Fibroblast of mammary gland (primary cell): ENCODE measurements at places on chromosomes 3 and 15.

GRCh38 chr3:129323651-129324294 lies 45.1 kb downstream of the HMCES start:
- DNase-seq: no peak

GRCh38 chr3:117565777-117566176 lies 856.2 kb downstream of the TUSC7 start:
- DNase-seq: no peak

- DNase-seq: no peak
These were observed 11.0 kb downstream of the TRAT1 start for GRCh38 chr3:108833611-108834010.

DNA sequence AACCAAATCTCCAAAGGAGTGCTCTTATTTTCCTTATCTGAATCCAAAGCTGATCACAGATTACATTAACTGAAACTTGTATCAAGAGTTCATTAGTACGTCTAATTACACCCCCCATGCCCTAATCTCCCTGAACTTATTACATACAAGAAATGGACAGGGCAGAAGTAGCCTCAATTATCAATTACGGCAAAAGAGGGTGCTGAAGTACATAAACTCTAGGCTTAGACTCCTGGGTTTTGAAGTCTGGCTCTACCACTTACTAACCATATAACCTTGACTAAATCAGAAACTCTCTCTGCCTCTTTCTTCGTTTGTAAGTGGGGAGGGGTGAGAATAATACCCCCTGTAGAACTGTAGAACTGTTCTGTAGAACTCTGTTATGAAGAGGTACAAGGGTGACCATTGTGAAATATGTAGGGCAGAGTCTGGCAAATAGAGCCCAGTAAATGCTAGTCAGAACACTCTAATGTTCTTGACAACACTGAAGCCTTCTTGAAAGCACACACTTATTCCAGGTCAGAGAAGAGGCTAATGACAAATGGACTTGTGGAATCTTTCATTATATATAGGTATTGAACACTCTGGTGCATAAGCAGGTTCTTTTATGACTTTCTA lies 19.6 kb upstream of the OR5K4 start:
- DNase-seq: peak; percentile 61

- DNase-seq: no peak
These were observed 2.1 kb downstream of the SFMBT1 start for GRCh38 chr3:53043738-53044137.

- peak; percentile 85 for DNase-seq
These were observed 7.2 kb upstream of the STAC start for GRCh38 chr3:36373084-36373483.

DNA sequence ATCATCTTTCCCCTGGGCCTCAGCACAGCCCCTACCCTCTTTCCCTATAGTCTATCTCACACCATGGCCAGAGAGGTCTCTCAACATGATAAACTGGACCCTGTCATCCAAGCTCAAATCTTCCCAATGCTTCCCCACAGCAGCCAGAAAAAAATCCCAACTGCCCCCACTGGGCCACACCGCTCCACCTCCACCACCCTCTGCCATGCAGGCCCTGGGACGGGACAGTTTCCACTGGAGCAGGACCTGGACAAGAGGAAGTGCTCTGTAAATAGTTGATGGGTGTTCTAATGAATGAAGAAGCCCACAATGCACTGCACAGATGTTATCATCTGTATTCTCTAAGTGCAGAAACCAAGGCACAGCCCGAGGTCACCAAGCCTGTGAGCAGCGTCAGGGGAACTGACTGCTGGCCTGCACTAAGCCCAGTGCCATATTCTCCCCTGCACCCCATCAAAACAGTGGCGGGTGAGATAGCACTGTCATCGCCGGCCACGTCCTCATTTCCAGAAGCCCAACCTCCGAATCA lies 161.1 kb downstream of the NUP210 start:
- no peak for DNase-seq

GRCh38 chr3:192830291-192831110 lies 87.2 kb downstream of the MB21D2 start:
- no peak for DNase-seq

- peak; percentile 84 for DNase-seq
These were observed 23.5 kb downstream of the MAGEF1 start for GRCh38 chr3:184688251-184688881.

DNA sequence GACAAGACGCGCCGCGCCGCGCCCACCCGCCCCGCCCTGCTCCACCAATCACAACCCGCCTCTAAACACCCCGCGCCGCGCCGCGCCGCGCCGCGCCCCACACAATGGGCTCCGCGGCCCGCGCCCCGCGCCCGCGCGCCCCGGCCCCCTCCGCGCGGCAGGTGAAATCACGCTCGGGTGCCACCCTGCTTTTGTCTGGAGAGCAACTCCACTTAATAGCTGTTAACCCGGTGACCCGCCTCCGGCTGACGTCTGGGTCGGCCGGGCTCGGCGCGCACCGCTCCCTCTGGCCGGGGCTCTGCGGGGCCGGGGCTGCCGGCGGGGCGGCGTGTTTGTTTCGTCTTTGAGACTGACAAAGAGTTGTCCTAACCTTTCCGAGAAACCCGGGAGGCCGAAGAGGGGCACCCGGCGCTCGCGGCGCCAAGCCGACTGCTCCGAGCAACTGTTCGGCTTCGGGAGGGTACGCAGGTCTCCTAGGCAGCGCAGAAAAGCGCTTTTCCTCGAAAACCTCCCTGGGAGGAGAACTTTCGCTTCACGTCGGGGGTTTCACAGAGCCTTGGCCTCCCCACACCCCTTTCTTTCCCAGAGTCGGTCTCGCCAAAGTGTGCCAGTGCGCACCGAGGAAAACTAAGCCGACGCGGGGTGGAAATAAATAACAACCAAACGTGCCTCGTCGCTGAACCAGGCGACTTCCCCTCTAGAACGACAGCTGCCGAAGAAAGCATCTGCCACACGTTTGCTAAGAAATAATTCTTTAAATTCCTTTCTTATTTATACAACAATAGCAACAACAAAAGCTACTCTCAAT lies 518.4 kb downstream of the FOXP1 start:
- peak; percentile 40 for DNase-seq

- no peak for DNase-seq
These were observed 48.5 kb upstream of the BCHE start for GRCh38 chr3:165885558-165886270.

DNA sequence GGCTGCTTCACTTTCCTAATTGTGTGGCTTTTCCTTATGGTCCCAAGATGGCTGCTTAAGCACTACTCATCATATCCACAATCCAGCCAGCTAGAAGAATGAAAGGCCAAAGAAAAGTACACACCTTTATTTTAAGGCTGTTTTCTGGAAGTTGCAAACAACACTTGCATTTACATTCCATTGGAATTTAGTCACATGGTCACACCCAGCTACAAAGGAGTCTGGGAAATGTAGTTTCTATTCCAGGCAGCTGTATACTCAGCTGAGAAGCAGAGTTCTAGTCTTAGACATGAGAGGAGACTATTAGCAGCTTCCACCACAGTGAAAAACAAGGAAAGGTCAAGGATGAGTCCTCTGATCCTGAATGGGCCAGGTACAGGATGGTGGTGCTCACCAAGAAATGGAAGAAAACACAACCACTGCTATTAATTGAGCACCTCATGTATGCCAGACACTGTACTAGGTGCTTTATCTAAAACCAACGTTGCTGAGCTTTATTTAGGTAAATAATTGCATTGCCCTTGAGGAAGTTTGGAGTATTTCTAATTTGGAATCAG lies 28.0 kb upstream of the ATG7 start:
- peak; percentile 44 for DNase-seq

DNA sequence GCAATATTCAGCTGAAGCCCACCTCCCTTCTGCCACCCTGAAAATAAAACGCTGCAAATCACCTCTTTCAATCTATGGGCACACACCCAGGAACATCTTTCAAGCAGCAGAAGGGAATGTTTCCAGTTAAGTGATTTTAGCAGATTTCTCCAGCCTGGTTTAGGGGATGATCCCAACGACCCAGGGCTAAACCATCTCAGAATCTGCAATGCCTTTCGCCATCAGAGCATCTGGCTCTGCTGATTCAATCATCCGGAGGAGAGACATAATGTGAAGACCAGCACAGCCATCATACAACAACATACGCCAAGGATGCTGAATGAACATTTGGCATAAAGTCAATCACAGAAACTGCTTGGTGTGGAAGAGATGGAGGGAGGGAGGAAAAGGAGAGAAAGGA lies 15.5 kb upstream of the LRRN1 start:
- no peak for DNase-seq

DNA sequence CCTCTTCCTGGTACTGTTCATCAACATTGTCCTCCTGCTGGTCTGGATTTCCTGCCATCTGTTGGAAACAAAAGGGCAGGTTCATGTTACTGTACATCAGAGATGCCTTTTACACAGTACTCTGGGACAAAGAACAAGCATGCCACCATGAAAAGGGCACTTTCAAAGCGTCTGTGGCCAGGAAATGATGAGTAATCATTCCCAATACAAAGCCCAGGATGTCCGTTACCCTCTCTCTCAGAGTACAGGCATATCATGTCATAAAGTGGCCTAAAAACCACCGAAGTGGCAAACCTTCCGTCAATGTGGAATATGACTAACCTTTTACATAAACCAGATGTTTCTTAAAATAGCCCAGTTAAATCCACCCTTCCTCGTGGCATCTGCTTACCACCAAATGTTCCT lies 71.2 kb downstream of the GOLIM4 start:
- DNase-seq: peak; percentile 98

DNA sequence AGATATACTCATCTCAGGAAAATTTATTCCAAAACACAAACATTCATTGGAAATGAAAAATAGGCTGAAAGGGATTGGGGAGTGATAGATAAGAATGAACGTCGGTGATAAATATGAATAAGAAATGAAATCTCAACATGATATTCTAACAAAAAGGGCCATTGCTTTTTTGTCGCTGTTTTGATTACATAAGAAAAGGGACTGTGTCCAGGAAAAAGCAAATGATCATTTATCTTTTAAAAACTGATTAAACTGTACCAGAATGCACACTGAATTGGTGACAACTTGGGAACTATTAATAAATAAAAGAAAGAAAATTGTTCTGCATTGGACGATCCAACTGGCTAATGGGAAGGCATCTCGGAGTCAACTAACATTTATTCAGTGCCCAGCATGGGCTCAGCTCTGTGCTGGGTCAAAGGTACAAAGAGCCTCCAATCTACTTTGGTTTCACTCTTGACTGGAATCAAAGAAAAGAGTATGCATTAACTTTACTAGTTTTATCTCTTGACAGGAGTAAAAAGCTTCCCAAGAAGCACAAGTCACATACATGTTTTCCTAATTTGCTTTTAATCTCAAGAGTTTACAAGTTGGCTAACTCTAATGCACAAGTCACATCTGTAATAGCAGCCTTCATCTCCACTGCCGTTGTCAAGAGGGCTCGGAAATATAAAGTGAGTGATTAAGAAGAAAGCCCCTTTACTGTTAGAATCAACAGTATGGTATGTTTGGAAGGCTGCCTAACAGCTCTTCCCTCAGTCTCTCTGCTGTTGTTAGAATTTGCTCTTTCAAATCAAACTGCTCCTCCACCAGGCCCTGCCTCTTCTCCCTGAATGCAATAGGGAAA lies 280.0 kb downstream of the IGSF11 start:
- no peak for DNase-seq

- DNase-seq: no peak
These were observed 121.6 kb upstream of the GRM7 start for GRCh38 chr3:6739288-6739687.

DNA sequence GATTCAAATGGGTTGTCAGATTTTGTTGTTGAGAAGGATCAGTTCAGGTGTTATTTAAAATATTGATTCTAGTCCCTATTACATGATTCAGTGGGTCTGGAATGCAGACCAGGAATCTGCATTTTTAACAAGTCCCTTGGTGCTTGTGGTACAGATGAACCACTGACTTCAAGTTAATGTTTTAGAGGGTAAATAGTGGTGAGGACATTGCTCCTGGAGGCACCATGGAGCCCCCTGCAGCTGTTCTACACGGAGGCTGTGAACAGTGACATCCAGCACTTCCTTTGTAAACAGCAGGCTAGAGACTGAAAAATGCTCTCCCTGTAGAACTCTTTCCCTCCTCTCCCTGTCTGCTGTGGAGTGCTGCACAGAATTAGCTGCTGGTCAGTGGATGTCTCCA lies 4.8 kb upstream of the FSIP1 start:
- DNase-seq: no peak

DNA sequence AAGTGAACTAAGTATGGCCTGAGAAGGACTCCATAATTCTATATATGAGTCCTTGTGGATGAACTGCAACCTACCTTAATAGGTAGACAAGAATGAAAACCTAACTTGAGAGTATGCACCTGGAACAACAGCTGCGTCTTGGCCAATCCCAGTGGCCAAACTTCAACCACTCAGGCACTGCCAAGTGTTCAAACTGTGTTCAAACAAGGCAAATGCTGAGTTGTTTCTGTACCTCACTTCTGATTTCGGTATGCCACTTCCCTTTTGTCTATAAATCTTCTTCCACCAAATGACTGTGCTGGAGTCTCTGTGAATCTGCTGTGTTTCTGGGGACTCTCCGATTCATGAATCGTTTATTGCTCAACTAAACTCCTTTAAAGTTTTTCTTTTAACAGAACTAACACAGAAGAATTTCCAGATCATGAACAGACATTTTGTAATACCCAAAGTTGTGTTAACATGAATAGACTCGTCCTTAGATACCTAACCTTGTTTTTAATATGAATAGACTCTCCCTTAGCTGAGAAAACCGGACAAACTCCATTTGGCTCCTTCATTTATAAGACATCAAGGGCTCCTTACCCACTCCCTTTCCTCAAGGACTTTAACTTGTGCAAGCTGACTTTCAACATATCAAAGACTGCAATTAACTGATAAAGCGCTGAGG lies 4.1 kb downstream of the ZNF717 start:
- DNase-seq: no peak

GRCh38 chr3:20104167-20104661 lies 64.0 kb downstream of the KAT2B start:
- DNase-seq: no peak

DNA sequence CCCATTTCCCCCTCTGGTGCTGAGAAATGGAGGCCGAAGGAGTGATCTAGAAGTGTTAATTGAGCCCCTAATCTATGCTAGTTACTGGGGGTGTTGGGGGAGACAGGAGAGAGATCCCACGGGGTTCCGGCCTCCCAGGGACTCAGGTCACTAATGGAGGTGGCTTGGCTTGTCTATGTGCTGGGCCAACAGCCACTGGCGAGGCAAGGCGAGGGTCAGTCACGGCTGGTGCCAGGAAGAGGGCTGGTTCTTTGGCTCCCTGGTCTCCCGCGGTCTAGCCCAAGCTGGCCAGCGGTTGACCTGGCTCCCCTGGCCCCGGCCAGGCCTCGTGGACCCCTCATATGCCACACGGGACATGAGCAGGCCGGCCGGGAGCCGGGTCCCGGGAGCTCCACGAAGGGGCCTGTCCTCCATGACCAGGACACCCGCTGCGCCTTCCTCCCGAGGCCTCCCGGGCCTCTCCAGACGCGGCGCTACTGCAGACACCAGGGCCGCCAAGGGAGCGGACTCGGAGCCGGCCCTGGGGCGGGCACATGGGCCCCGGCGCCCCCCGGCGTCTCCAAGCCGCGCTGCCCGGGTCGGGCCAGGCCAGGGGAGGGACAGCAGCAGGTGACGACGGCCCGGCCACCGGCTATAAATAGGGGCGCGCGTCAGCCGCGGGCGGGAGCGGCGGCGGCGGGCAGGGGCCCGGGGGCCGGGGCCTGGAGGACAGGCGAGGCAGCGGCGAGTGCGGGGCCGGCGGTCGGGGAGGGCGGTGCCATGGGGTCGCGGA lies at the start of gene ALPK3:
ALPK3 (plus strand) TSS at position 663 of the 772 bp plus-strand sequence; CDS start at position 760, 97 bp downstream.
- no peak for DNase-seq

GRCh38 chr3:174342941-174343501 lies 516.1 kb upstream of the NAALADL2 start:
- DNase-seq: peak; percentile 62

- no peak for DNase-seq
These were observed 49.0 kb upstream of the GCNT3 start for GRCh38 chr15:59562448-59563186.

- peak; percentile 66 for DNase-seq
These were observed 28.9 kb downstream of the FBXW12 start for GRCh38 chr3:48400824-48401433.
